ENCODE measurements at places on chromosomes 2 and 18.
A peak's percentile ranks its signal among the peaks of the same experiment; 100 is the strongest.

DNA sequence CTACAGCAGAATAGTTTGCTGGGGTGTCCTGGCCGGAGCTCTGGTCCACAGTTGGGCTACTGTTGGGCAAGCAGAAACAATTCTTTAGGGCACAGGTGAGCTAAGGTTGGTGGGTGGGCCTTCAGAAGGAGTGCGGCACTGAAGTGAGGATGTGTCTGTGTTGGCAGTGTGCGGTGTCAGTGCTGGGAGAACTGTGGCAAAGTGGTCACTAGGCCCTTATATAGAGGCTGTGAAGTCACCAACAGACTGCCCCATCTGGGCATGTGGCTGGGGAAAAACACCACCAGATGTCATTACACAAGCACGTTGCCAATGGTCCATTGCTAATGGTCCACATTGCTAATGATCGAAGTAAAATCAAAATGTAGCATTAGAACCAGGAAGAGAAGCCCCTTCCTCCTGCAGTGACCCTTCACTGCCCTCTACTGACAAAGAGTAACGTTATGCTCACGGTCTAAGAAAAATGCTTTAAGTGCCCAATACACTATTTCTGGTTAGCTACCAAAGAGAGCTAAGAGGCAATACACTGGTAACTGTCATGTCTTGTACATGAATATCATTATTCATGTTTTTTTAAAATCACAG lies 21.3 kb downstream of the SCN1A start:
- no peak for DNase-seq

DNA sequence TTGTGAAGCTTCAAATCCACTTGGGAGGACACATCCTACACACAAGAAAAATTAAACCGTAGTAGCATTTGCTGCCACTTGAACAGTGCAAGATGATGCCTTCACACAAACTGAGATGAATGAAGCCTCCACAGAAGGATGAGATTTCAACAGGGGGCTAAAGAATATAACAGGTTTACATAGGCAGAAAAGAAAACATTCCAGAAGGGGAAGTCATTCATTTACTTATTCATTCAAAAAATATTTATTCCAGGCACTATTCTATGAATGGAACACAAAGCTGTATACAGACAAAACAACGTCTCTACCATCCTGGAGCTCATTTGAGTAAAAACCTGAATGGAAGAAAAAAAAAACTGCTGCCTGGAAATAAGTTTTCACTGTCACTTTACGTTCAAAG lies 170.5 kb downstream of the CDH20 start:
- no peak for DNase-seq

DNA sequence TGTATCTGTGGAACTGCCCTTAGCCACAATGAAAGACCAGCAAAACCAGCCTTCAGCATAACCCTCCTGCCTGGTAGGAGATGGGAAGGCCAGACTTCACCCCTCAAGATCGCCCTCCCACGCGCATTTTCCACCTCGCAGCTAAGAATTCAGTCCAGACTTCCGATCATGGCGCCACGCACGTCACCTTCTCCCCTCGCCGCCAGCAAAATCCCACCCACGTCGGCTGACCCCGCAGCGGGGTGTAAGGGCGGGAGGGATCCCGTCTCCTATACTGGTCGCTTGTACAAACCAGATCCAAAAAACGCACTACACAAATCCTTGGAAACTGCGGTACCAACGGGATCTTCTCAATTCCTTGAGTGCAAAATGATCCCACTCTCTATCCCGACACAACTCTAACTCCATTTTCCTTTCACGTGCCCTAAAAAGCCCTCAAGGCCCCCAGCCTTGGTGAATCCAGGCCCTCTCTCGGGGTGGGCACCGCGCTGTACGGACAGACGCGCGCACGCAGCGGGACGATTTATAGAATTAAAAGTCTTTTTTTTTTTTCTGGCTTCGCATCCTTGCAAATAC lies 1.0 kb upstream of the BMPR2 start:
- peak; percentile 21 for DNase-seq

- no peak for DNase-seq
Measured at GRCh38 chr2:52144590-52144989, 1112.7 kb upstream of the NRXN1 start.

DNA sequence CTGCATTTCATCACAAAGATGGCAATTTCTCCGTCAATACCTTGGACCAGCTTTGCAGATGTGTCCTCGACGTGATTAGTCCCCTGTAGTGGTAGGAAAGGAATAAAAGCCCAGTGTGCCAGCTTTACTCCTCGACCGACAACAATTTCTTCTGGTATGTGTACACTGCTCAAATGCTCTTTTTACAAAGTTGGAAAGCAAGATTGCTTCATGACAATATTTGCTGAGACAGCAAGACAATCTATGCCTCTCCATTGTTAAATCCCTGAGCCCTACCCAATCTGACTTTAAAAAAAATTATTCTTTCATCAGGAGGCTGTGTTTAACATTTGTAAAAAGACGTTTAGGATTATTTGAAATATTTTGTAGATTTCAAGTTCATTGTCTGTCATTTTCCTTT lies 27.6 kb upstream of the ZEB2 start:
- no peak for DNase-seq

- no peak for DNase-seq
Measured at GRCh38 chr2:74008761-74009395, 24.2 kb downstream of the TET3 start.

- DNase-seq: no peak
Measured at GRCh38 chr18:41966943-41967342, 11.9 kb downstream of the PIK3C3 start.

DNA sequence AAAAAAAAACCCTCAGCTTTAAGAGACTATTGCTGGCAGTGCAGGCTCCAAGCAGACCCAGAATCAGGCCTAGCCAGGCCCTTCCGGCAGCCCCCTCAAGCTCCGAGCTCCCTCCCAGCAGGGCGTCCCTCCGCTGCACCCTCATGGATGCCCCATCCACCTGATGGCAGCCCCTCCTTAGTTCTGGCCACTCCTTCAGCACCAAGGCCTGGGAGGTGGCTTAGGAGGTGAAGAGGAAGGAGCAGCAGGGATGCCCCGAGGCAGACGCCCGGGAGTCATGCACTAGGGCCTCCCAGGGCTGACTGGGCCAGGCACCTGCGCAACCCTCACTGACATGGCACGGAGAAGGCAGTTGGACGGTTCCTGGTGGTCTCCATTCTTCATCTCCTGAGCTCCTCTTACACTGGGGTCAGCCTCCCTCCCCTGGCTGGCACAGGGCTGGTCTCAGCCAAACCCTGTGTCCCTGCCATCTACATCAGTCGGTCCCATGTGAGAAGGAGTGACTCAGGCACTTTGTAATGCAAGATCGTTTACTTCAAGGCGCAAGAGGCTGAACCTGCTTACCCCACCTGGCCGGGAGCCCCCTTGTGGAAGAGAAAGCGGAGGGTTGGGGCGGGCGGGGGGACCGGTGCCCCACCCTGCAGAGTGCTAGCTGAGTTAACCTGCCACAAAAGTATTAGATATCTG lies 53.5 kb upstream of the ID2 start:
- no peak for DNase-seq

DNA sequence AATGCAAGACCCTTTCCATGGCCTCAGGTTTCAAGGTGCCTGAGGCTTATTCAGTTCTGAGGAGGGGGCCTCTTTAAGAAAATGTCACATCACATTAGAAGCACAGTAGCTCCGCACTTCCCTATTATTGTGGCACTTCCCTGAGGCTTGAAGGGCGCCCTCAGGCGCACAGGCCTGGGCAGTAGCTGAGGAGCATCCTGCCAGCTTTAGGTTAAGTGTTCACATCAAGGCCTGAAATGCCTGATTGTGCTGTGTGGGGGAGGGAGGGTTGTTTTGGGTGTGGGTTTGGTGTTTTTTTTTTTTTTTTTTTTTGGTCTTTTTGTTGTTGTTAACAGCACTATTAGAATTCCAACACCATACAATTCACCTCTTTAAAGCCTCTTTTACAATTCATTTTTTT lies 107.9 kb downstream of the CABLES1 start:
- DNase-seq: no peak

DNA sequence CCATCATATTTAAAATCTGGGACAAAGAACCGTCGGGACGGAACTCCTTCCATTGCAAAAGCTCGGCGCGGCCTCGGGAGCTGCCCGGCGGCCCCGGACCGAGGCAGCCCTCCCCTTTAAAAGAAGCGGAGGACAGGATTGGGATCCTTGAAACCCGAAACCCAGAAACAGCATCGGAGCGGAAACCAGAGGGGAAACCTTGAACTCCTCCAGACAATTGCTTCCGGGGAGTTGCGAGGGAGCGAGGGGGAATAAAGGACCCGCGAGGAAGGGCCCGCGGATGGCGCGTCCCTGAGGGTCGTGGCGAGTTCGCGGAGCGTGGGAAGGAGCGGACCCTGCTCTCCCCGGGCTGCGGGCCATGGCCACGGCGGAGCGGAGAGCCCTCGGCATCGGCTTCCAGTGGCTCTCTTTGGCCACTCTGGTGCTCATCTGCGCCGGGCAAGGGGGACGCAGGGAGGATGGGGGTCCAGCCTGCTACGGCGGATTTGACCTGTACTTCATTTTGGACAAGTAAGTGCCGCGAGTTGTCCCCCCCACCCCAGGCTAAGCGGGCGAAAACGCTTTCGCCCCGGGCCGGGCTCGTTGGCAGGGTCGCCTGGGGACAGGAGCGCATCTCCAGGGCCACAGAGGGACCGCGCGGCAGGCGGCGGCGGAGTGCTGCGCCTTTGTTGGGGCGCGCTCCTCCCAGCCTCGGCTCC lies at the start of gene ANTXR1:
Gene ANTXR1, plus strand, starts transcription at position 38 of the 698 bp plus-strand sequence. Its CDS starts 321 bp downstream, at position 359.
- no peak for DNase-seq

GRCh38 chr2:240454106-240454901 lies 18.8 kb downstream of the GPC1 start:
- no peak for DNase-seq

DNA sequence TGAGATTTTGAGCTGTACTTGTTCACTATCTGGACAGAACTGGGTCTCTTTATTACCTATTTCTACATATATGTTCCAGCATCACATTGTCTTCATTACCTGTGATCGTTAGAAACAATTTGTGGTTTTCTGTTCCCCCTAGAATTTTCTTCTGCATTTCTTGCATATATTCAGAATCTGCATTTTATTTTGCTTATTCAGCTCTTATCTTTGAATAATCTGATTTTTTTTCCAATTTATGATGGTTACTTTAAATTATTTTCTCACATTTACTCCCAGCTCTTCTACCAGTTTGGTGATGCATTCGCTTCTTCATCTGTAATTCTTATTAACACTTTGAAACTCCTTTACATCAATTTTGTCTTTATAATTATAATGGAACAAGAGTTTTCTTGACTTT lies 55.1 kb downstream of the LYPD6B start:
- no peak for DNase-seq

DNA sequence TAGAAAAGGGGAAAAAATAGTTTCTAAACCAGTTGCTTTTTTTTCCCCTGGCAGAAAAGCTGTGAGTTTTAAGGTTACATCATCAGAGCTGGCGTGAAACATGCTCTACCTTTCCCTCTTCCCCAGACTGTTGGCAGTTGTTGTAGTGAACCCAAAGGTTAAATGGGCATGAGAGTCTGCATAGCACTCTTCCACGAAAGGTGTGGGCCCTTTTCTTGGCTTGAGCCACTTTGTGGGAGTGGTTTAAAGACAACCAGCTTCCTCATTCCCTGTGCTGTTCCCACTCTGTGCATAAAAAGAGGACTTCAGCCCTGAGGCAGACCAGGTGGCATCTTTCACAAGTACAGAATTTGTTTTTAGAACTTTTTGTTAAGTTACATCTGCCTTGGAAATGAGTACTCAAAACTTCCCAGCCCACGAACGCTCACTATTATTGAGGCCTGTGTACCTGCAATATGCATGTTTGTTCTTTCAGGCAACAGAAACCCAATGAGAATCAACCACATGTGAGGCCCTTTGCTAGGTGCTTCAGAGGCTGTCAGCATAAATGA lies 243.8 kb downstream of the BABAM2 start:
- no peak for DNase-seq

GRCh38 chr2:66433945-66434678 lies 813 bp upstream of the MEIS1 start:
- DNase-seq: no peak

GRCh38 chr2:239818086-239818485 lies 207.1 kb downstream of the NDUFA10 start:
- DNase-seq: no peak

DNA sequence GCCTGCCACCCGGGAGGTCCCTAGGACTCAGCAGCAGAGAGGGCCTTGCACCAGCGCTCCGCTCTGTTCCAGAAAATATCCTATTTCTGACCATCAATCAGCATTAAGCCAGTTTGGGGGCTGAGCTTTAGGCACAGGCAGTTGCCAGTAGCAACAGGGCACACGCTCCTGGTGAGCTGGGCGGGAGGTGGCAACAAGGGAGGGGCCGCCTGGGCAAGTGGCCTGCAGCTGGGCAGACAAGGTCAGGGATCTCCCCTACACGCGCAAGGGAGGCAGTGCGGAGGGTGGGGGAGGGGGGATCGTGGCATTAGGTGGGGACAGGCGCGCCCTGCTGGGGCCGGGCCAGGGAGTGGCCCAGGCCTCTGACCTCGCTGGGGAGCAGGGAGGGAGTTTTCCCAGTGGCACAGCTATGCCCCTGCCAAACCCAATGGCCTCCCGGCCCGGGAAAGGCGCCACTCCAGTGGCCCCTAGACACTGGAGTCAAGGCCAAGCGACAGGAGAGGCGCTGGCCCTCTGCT lies 302.8 kb downstream of the NCKAP5 start:
- DNase-seq: no peak

- DNase-seq: no peak
Measured at GRCh38 chr2:6071519-6071918, 379.3 kb downstream of the SOX11 start.

- DNase-seq: no peak
Measured at GRCh38 chr2:119431976-119432850, 559 bp downstream of the TMEM37 start.

DNA sequence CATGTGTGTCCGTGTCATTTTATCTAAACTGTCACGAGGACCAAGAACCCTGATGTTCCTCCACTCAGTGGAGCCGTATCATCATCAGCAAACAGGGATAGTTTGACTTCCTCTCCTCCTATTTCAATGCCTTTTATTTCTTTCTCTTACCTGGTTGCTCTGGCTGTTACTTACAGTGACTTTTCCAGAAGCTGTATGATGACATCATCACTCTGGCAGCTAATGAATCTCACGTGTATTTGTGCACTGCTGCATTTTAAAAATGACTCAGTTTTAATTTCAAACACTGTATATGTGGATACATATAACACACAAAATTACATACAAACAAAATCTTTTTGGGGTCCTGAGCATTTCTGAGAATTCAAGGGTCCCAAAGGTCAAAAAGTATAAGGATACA lies 481.4 kb downstream of the CDH2 start:
- no peak for DNase-seq

- no peak for DNase-seq
Measured at GRCh38 chr18:8686611-8687010, 18.7 kb upstream of the MTCL1 start.

GRCh38 chr2:11396021-11396420 lies 51.6 kb upstream of the ROCK2 start:
- DNase-seq: no peak

DNA sequence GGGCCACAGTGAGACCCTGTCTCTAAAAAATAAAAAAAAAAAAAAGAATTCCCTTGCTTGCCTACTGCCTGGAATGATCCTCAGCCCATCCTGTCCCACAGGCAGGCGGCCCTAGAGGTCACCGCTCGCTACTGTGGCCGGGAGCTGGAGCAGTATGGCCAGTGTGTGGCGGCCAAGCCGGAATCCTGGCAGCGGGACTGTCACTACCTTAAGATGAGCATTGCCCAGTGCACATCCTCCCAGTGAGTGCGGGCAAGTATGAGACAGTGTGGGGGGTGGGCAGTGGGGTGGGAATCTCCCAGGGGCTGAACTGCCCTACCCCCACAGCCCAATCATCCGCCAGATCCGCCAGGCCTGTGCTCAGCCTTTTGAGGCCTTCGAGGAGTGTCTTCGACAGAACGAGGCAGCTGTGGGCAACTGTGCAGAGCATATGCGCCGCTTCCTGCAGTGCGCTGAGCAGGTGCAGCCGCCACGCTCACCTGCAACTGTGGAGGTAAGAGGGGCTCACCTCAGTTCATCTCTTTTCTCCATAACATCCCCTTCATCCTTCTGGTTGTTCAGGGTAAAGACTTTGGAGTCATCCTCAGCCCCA lies 1.6 kb downstream of the CHCHD5 start:
- DNase-seq: no peak
